Fibroblast of skin of right quadriceps (primary cell): ENCODE measurements at places on chromosomes 7 and 10.
A peak's percentile ranks its signal among the peaks of the same experiment; 100 is the strongest.

DNA sequence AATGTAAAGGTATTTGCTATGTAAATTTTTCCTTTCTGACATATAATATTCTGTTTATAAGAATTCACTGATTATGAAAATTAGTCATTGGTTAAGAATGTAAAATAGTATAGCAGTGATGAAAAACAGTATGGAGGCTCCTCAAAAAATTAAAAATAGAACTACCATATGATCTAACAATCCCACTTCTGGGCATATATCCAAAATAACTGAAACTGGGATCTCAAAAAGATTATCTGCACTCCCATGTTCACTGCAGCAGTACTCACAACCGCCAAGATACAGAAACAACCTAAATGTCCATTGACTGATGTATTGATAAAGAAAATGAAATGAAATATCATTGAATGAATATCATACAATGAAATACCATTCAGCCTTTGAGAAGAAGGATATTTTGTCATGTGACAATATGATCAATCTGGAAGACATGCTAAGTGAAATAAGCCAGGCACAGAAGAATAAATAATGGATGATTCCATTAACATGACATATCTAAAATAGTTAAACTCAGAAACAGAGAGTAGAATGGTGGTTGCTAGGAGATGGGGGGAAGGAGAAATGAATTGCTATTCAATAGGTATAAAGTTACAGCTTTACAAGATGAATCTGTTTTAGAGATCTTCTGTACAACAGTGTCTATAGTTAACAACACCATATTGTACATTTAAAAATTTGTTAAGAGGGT lies 14.0 kb downstream of the C10orf88 start:
- DNase-seq = peak; percentile 81

DNA sequence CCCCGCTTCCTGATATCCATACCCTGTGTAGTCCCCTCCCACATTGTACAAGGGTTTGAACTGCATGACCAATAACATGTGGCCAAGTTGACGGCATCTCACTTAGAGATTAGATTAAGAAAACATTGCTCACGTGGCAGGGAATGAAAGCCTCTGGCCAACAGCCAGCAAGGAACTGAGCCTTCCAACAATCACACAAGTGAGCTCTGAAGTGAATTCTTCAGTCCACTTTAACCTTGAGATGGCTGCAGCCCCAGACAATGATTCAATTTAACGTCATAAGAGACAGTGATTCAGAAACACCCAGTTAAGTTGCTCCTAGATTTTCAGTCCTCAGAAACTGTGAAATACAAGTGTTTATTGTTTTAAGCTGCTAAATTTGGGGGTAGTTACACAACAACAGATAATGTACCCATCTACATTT lies 165.9 kb upstream of the PLXNA4 start:
- DNase-seq = peak; percentile 89

DNA sequence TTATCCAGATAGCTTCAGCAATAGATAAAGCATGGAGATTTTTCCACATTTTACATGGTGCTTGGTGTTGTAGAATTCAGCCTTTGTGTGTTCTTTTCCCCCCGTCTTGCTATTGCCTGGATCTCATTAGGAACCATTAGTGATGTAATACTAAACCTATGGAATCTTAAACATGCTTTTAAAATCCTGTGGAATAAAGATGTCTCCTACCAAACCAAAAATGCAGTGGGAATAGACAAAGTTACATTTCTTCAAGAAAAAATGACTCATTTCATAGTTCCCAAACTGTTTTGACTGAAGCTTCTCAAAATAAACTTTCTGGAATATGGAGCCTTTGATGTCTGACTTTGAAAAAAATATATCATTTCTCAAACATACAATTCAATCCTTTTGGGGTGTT lies 44.0 kb downstream of the CALD1 start:
- peak; percentile 95 for DNase-seq

DNA sequence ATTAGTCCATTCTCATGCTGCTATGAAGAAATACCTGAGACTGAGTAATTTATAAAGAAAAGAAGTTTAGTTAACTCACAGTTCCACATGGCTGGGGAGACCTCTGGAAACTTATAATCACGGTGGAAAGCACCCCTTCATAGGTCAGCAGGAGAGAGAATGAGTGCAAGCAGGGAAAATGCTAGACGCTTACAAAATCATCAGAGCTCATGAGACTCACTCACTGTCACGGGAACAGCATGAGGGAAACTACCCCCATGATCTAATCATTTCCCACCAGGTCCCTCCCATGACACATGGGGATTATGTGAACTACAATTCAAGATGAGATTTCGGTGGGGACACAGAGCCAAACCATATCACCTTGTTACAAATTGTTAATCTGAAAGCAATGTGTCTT lies 15.8 kb downstream of the TAS2R39 start:
- DNase-seq = no peak

DNA sequence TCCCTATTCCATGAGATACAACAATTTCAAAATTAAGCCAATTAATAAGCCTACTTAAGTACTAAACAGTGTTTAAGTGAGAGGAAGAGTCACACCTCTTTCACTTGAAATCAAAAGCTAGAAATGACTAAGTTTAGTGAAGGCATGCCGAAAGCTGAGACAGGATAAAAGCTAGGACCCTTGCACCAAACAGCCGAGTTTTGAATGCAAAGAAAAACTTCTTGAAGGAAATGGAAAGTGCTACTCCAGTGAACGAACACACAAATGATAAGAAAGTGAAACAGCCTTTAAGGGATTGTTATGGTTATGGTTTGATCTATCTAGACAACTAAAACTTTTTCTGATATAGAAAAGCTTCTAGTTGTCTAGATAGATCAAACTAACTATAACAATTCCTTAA lies 135.4 kb upstream of the KMT2E start:
- no peak for DNase-seq

GRCh38 chr10:66788178-66788987 lies 137.5 kb upstream of the LRRTM3 start:
- DNase-seq = no peak

DNA sequence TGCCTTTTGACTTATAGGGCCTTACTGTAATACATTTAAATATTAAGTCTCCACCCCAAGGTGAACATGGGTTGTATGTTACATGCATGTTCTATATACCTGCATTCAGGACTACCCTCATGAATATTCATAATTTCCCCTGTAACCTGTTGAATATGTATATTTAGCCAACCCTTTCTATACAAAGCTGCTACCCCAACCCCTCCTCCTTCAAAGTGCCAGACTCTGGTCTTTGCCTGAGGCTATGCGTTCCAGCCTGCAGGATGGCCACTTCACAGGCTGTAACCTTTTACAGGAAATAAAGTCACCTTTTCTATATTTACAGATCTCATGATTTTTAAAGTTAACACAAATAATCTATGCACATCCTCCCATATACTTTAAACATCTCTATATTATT lies 10.1 kb upstream of the UNC5B start:
- DNase-seq = no peak

- DNase-seq = peak; percentile 82
These were observed 69.3 kb upstream of the PRR15 start for GRCh38 chr7:29494350-29494749.

DNA sequence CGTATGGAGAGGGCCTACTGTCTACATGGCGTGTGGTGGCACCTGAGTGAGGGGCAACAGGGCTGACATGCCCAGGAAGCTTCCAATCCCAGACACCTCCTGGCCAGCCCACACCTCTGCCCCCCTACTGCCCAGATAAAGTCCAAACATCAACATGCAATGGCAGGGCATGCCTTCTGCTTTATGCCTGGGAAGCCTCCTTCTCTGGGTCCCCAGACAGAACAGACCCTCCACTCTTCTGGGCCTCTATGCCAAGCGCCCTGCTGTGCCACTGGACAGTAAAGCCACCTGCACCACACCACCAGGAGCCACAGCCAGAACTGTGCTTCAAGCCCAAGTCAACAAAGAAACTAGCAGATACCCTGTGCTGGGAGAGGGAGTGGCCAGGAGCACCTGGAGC lies 12.5 kb downstream of the TMEM72 start:
- no peak for DNase-seq

DNA sequence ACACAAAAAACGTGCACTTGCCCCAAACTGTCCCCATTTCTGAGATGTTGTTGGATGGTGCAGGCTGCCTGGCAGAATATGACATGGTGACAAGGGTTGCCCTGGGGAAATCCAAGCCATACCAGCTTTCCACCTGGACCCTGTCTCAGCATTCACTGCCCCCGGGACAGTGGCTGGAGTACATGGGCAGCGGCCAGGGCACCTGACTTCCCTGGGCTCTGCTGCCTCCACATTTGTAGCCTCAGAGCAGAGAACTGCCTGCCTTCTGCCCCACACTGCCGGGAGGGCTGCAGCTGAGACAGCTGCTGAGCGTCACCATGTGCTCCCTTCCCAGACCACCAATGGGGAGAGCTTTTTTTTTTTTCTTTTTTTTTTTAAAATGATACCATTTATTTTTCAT lies 222.9 kb upstream of the ZNF32 start:
- no peak for DNase-seq

- DNase-seq = no peak
These were observed 7.6 kb downstream of the ZRANB1 start for GRCh38 chr10:124949543-124949942.

- peak; percentile 48 for DNase-seq
These were observed 581 bp downstream of the FAM3C start for GRCh38 chr7:121395494-121395960.

- DNase-seq = no peak
These were observed 144.5 kb downstream of the FRMD4A start for GRCh38 chr10:14186245-14186644.

DNA sequence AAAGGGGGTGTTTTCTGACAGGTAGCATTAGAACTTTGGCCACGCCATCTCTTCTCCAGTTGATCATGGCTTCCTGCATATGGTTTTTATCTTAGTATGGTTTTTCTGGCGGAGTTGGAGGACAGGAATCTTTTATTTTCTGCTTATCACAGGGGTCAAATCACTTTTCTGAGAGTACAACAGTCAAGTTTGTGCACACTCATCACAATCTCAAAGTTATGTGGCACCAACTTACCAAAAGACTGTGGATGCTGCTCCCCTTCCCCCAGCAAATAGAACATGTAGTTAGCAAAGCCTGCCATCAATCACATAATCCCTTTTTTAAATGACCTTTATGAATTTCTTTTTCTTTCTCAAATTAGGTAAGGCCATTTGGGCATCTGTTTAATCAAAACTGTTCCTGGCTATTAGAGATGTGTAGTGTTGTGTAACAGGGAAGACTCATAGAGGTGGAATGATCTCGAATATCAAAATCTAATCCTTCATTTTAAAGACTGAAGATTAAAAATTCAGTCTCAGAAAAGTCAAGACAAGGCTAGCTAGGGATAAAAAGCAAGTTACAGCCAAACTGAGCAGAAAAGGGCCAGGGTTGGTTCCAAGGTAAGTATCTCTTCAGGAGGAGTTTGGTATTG lies 3.8 kb upstream of the CH25H start:
- no peak for DNase-seq

GRCh38 chr10:97197030-97197500 lies 11.3 kb upstream of the SLIT1 start:
- no peak for DNase-seq

- DNase-seq = no peak
These were observed 60.6 kb downstream of the CDHR3 start for GRCh38 chr7:106023369-106024322.

DNA sequence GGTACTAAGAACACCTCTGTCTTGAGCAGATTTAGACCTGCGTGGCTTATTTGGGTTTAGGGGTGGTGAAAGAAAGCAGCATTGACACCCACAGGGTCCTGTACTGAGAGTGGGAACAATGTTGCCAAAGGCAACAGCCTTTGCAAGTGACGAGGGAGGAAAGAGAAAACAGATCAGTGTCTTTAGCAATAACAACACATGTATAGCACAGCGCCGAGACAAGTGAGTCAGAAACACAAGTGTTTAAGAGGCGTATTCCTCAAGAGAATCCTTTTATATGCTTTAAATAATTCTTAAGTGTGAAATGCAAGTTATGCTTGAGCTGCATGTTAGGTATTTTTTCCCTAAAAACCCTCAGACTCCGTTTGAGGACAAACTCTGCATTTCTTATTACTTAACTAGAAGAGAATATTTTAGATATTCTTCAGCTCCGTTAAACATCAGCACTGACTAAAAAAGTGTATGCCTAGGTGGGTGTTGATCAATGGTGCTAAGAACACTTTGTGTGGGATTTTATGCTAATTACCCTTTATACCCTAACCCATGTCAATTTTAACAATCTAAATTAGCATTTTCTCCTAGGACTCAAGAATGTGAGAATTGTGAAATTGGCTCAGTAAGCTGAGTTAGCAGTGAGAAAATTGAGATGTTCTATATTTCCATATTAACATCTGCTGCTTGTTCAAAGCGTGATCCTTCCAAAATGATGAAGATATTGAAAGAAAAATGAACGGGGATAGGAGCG lies 1095.4 kb upstream of the CELF2 start:
- no peak for DNase-seq

DNA sequence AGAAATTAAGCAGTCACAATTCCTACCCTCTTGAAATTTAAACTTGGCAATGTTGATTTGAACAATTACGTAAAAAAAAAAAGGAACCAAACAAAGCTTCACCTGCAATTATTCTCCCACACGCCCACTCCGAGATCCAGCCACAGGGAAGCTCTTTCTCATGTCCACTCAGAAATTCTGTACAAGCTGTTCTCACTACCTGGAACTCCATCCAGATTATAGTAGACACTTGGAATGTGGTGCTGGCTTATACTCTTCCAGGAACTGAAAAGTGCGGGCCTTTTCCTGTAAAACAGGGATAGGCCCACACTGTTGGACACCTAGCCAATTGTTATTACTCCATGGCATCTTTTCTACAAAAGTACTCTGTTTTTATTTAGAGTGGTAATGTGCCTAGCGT lies 20.3 kb upstream of the TOMM7 start:
- DNase-seq = no peak
